Eye (tissue), 1 donor: ENCODE measurements at places on chromosomes 11 and 22.

- DNase-seq, result no peak
Observed at GRCh38 chr11:126214841-126215240, 3.3 kb downstream of the FAM118B start.

GRCh38 chr11:120197977-120198376, 12.9 kb upstream of the OAF start:
- DNase-seq, result peak; percentile 59

- no peak for DNase-seq
Observed at GRCh38 chr22:26624803-26625202, 3.0 kb downstream of the CRYBA4 start.

GRCh38 chr11:94641167-94641761, 74.1 kb downstream of the PIWIL4 start:
- DNase-seq, result no peak

- DNase-seq, result peak; percentile 11
Observed at GRCh38 chr22:44025171-44026065, 1.3 kb downstream of the PARVB start.

- DNase-seq, result no peak
Observed at GRCh38 chr22:41417622-41418390, 28.8 kb downstream of the TOB2 start.

- no peak for DNase-seq
Observed at GRCh38 chr22:40029189-40029890, 34.6 kb downstream of the FAM83F start.

GRCh38 chr11:100525197-100525596, 161.9 kb upstream of the ARHGAP42 start:
- no peak for DNase-seq

DNA sequence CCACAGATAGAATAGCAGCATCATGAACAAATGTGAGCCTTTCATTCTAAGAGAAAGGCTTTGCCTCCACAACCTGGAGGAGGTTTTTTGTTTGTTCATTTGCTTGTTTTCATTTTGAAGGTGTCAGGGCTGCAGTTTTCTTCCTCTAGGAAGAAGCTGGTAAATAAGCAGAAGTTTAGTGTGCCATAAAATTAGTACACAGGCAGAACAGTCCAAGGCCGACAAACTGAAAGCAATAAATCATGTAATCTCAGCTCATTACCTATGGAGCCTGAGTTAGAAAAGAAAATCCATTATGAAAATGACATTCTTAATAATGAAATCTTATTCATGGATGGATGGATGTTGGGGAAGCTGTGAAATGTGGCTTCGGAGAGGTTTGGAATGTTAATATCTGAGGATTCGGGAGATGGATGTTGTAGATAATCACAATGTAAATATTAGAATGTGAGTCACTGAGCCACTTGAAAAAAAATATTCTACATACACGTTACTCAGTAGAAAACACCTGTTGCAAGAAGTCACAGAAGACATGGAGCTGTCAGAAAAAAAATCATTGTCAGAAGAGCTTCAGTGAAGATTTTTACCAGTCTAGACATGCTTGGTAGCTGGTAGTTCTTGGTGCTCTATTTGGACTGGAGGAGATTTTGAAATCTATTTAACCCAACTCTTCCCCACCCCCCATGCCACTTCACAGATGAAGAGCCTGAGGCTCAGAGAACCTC, 15.0 kb upstream of the ZDHHC13 start:
- DNase-seq, result no peak

GRCh38 chr22:50718352-50718709, 19.7 kb upstream of the ACR start:
- DNase-seq, result no peak

DNA sequence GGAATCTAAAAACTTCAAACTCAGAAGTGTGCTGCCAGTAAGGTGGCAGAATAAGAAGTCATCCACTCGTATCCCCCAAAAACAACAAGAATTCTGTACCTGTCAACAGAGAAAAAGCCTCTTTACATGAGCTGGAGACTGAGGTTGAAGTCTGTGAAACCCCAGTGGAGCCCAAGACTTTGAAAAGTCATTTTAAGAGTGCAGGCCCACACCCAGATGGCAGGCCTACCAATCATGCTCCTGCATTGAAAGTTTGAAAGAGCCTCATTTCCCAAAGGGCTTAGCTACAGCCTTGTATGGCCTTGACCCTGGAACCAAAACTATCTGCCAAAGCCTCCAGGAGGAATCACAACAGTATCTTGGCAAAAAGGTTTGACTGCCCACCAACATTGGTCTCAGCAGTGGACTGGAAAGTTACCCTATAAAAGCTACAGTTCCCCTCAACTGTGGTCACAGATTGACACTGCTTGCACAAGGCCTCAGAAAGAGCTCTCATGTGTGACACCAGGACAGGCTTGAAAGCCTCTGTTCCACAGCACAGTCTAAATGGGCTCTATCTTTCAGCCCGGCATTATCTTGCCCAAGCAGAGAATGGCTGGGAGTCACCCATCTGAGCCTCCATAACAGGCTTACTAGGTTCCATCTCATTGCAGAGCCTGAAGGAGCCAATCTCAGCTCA, 47.7 kb downstream of the SLC22A9 start:
- DNase-seq, result no peak

GRCh38 chr11:34067383-34068065, 16.0 kb downstream of the CAPRIN1 start:
- DNase-seq, result no peak
